Liver (tissue), 10 donors: ENCODE measurements at places on chromosomes 13 and 19. TPM values are rescaled to one million over a fixed set of nuclear protein-coding genes. Genes with fewer than 3 reads are reported as not detected.

The CD22 gene
- 2.0 TPM for total RNA-seq

- DNase-seq: no peak
Observed at GRCh38 chr13:49922301-49922700, 13.8 kb downstream of the SPRYD7 start.

DNA sequence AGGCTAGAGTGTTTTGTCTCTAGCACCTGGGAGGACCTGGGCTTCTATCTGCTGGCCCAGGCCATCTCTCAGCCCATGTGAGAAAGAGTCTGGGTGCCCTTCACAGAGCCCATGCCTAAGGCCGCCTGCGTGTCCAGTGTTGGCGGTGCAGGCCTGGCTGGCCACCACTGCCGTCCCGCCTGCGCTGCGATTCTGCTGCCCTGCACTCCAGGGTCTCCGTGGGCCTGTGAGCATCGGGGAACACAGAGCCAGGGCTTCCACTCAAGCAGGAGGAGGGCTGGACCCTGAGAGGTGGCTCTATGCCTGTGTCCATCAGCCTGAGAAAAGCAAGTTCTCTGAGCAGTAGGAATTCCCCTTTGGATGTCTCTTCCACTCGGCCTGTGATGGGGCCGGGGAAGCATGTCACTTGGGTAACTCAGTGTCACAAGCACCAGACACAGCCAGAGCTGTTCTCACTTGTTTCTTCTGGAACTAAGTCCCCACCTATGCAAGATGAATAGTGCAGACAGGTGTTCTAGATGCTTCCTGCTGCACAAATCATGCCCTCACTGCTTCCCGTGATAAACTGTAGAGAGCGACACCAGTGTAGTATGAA lies 93.9 kb downstream of the RAB20 start:
- no peak for DNase-seq

GRCh38 chr13:82275644-82276043 lies 1606.6 kb downstream of the SLITRK1 start:
- no peak for DNase-seq

DNA sequence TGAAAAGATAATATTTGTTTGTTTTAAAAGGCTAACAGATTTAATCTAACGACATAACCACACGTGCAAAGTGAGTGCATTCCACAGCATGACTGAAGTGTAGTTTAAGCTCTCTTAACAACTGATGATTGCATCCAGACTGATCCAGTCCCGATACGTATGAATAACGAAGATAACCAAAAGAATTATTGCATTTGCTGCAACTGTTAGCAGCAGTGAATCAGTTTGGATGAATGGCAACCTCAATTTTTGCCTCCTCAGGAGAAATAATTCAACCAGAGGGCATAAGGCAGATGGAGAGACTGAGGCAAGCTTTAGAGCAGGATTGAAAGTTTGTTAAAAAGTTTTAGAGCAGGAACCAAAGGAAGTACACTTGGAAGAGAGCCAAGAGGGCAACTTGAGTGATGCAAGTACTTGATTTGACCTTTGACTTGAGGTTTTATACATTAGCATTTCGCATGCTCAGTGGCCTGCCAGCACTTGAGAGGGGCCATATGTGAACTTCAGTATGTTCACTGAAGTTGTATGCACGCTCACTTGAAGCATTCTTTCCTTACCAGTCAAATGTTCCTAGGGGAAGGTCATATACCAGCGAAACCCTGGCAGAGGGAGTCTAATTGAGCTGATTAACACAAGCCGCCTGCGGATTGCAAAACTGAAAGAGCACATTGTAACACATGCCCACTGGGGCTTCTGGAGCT lies 835.0 kb upstream of the PCDH20 start:
- DNase-seq: no peak

DNA sequence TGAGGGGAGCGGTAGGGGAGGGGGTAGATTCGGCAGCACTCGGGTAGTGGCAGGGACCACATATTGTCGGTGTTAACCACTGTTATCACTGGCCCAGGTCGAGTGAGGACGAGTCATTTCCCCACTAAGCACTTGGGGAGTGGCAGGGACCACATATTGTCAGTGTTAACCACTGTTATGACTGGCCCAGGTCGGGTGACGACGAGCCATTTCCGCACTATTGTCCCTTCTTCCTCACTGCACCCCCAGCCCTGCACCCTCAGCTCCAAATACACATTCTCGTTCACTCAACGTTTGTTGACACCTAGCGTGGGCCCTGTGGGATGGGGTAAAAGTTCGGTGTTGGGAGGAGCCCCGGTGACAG lies 467 bp upstream of the CLN5 start:
- no peak for DNase-seq

- no peak for DNase-seq
Observed at GRCh38 chr19:6551607-6552450, 21.0 kb downstream of the TNFSF9 start.

GRCh38 chr13:34224877-34225276 lies 406.9 kb downstream of the RFC3 start:
- DNase-seq: no peak

DNA sequence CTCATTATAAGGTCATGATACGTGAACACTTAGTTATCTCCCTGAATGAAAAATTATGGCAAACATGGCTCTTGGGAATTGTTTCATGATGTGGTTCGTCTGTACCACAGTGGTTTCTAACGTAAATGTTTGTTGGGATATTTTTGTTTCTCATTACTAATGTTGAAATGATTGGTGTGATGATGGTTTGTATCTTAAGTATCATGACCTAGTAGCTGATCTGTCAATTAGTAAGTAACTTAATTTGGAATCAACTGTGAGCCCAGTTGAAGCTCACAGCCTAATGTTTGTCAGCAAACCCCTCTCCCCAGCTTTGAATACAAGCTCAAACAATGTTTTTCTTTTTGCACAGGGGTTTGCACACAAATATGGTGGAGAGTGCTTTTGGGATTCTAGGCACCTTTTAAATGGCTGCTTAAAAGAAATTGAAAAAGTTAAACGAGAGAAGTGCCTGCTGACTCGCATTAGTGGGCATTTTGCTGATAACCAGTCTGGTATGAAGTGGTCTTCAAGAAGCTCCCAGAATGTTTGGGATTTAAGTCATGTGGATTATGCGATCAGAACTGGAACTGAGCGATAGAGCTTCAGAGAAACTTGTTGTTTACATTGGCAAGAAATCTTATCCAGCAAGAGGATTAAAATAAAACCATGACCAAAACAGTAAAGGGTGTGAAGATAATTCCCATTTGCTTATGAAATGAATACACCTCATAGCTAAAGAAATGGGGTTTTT lies 68.2 kb downstream of the LMO7 start:
- DNase-seq: no peak

The ZNF559 gene
- 2.6 TPM for total RNA-seq

GRCh38 chr19:13149628-13150186 lies 468 bp downstream of the STX10 start:
- DNase-seq: peak; percentile 45

DNA sequence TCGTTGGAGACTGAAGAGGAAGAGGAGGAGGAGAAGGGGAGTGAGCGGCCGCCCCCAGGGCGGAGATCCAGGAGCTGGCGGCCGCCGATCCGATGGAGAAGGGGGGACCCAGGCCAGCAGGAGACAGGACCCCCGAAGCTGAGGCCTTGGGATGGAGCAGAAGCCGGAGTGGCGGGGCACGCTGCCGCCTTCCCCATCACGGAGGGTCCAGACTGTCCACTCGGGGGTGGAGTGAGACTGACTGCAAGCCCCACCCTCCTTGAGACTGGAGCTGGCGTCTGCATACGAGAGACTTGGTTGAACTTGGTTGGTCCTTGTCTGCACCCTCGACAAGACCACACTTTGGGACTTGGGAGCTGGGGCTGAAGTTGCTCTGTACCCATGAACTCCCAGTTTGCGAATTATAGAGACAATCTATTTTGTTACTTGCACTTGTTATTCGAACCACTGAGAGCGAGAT lies 1.8 kb downstream of the GADD45B start:
- DNase-seq: no peak

The CUL4A gene
- 89.4 TPM for total RNA-seq

GRCh38 chr13:34070544-34071303 lies 252.8 kb downstream of the RFC3 start:
- DNase-seq: no peak
